ENCODE measurements at places on chromosomes 13 and 19.

DNA sequence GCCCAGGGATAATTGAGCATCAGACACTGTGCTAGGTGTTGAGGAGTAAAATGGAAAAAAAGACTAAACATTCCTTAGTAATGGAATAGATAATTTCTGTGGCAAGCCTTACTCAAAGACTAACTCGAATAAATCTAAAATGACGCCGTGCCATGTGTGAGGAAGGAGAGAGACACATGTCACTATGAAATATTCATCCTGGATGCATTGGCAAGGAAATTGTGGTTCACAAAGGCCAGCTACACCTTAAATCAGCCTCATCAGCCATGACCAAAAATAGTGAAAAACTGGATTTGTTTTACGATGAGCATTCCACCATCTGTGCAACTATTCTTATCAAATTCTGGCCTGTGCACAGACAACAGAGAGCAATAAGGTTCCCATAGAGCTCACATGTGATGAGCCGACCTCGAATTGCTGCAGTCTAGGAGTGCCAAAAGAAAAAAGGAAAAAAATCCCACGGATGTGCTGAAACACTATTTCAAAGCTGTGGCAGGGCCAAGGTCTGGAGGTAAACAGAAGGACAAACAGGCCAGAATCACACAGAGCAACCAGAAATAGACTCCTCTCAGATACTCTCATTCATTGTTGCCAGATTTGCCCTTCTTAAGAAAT lies 505.7 kb downstream of the EFNB2 start:
- no peak for DNase-seq

GRCh38 chr13:94343243-94343585 lies 136.3 kb downstream of the DCT start:
- peak; percentile 67 for DNase-seq

- no peak for DNase-seq
Observed at GRCh38 chr13:42396501-42396900, 124.5 kb downstream of the AKAP11 start.

DNA sequence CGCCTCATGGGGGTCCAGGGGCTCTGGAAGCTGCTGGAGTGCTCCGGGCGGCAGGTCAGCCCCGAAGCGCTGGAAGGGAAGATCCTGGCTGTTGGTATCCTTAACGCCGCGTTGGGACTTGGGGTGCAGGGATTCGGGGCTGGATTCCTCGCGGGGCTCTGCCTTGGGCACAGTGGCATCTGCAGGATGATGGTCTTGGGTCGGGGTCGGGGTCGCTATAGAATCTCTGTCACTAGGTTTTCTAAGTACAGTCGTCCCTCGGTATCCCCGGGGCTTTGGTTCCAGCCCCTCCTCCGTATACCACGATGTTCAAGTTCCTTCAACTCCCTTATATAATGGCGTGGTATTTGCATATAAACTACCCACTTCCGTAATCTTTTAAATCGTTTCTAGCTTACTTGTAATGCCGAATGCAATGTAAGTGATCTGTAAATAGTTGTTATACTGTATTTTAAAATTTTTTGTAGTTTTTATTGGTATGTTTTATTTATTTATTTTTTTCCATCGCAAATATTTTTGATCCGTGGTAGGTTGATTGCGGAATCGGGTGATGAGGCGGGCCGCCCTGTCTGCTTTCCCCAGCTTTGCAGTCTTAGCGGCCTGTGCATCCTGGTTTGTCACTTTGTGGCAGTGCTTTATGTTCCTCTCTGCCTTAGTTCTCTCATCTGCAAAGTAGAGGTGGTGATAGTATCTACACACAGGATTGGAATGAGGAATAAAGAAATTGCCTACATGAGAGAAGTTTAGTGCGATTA lies 606 bp downstream of the ERCC5 start:
- no peak for DNase-seq

GRCh38 chr13:30916991-30917390 lies 10.9 kb downstream of the MEDAG start:
- DNase-seq, result no peak

GRCh38 chr19:11641244-11641643 lies 44.0 kb downstream of the ZNF627 start:
- no peak for DNase-seq

GRCh38 chr19:52331757-52332156 lies 4.3 kb upstream of the ZNF610 start:
- DNase-seq, result no peak

GRCh38 chr19:632579-633067 lies 714 bp downstream of the POLRMT start:
- DNase-seq, result no peak

GRCh38 chr13:99363391-99363790 lies 56.2 kb upstream of the GPR183 start:
- no peak for DNase-seq

- no peak for DNase-seq
Observed at GRCh38 chr13:102626928-102627327, 30.1 kb downstream of the TPP2 start.

DNA sequence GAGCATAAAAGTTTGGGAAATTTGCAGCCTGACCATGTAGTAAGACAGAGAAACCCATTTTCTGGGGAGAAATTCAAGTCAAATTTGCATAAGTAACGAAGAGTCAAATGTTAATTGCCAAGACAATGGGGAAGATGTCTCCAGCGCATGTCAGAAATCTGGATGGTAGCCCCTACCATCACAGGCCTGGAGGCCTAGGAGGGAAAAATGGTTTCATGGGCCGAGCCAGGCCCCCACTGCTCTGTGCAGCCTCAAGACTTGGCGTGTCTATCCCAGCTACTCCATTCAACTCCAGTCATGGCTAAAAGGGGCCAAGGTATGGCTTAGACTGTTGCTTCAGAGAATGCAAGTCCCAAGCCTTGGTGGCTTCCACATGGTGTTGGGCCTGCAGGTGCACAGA lies 269.8 kb downstream of the RFC3 start:
- no peak for DNase-seq

DNA sequence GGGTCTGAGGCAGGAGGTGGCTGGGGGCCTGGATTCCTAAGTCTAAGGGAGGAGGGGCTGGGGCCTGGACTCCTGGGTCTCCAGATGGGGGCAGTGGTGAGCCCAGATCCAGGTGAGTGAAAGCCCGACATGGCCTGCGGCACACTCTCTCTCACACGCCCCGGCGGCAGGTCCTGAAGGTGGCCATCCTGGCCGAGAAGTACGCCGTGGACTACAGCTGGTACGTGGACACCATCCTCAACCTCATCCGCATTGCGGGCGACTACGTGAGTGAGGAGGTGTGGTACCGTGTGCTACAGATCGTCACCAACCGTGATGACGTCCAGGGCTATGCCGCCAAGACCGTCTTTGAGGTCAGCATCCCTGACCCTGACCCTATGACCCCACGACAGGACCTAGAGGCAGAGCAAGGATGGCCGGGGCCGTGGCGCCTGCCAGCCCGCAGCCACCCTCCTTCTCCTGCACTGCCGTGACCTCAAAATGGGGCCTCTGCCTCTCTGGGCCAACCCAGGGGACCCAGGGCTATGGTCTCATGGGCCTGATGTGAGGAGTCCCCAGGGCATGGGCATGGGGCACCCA lies 13.2 kb downstream of the FUZ start:
- no peak for DNase-seq

- peak; percentile 49 for DNase-seq
Observed at GRCh38 chr13:40492511-40492910, 173.9 kb downstream of the FOXO1 start.

GRCh38 chr13:21988624-21989023 lies 317.8 kb downstream of the FGF9 start:
- no peak for DNase-seq

- no peak for DNase-seq
Observed at GRCh38 chr13:113158946-113159345, 498 bp downstream of the PROZ start.

DNA sequence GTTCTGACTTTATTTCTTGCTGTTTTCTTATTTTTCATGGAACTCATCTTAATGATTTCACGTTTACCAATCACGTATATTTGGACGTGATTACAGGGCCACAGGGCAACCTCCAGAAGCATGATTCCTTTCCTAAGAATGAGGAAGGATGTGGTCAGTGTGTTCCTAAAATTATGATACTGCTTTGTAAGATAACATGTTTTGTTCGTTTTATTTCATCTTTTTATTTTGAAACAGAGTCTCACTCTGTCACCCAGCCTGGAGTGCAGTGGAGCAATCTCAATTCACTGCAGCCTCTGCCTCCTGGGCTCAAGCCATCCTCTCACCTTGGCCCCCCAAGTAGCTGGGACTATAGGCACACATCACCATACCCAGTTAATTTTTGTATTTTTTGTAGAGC lies 24.8 kb upstream of the LAIR1 start:
- DNase-seq, result no peak

DNA sequence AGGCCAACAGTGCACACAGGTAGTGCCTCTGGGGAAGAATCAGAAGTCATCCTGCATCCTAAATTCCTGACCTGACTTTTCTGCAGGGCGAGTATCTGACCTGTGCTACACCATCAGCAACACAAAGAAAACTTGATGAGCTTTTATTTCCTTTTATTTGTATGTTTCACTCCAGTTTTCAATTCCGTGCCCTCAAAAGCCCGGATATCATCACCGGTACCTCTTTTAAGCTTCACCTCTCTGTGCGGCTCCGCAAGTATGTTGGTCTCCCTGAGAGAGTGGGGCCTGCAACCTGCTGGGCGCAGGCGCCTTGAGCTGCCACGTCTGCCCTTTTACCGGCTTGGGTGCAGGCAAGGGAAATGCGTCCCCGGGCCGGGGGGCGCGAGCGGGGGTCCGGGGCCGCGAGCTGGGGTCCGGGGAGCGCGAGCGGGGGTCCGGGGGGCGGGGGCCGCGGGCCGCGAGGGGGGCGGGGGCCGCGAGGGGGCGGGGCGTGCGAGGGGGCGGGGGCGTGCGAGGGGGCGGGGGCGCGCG lies 4.3 kb upstream of the DUXA start:
- no peak for DNase-seq

- DNase-seq, result no peak
Observed at GRCh38 chr13:95207769-95208366, 93.4 kb downstream of the ABCC4 start.

DNA sequence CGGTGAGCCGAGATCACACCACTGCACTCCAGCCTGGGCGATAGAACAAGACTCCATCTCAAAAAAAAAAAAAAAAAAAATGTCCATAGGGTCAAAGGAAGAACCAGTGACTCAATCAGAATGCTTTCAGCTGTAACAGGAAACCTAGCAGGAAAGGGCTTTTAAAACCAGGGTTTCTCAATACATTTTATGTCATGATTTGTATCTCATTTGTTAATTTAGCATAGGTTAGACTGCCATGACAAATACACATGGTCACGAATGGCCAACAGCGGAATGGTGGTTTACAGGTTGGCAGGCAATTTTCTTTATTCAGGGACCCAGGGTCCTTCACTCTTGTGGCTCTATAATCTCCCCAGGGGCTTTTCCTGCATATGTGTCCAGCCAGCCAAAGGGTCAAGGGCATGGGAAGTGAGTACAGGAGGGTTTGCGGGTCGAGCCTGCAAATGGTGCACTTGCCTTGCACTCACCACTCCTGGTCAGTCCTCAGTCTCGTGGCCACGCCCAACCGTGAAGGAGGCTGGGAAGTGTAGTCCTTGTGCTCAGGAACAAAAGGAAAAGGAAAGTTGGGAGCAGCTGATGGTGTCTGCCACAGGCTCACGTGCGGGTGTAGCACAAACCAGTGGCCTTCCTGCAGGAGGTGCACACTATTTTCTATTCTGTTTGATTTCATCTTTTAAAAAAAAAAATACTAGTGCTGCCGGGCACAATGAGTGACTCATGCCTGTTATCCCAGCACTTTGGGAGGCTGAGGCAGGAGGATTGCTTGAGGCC lies 14.8 kb downstream of the DHX34 start:
- DNase-seq, result no peak

- DNase-seq, result no peak
Observed at GRCh38 chr13:48928757-48929430, 46.8 kb upstream of the FNDC3A start.

- DNase-seq, result no peak
Observed at GRCh38 chr13:24271601-24272451, 37.6 kb upstream of the C1QTNF9 start.

- no peak for DNase-seq
Observed at GRCh38 chr19:17209126-17210036, 5.8 kb upstream of the USE1 start.

GRCh38 chr19:3632739-3633558 lies 6.4 kb upstream of the CACTIN start:
- DNase-seq, result no peak

GRCh38 chr19:4909156-4909896 lies at the start of gene UHRF1:
Gene UHRF1, plus strand, starts transcription at chr19:4909501. Its CDS starts 1,385 bp downstream, at chr19:4910886.
- no peak for DNase-seq

- DNase-seq, result no peak
Observed at GRCh38 chr19:54551293-54551692, 22.3 kb upstream of the LILRA2 start.
